Left lung (tissue), 14 donors: ENCODE measurements at places on chromosomes 4 and X. TPM values are rescaled to one million over a fixed set of nuclear protein-coding genes. Genes with fewer than 3 reads are reported as not detected.

DNA sequence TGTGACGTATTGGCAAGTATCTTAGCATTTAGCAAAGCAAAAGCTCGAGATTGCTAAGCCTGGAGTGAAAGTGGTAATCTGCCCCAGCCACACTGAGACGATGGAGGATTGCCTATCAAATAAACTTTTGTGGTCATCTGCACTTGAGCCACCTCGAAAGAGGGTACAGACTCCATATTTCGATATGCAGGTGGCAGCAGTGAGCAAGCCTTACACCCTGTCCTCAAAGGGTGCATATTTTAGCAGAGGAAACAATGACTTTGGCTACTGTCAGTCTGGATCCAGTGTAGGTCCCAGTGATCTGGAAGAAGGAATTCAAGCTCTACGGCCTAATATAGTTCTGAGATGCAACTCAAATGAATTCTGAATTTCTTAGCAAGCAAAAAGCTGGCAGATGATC is 153.9 kb downstream of the ATG4A start:
- DNase-seq = no peak

- no peak for DNase-seq
Measured at GRCh38 chr4:98298022-98298421, 36.8 kb downstream of the RAP1GDS1 start.

DNA sequence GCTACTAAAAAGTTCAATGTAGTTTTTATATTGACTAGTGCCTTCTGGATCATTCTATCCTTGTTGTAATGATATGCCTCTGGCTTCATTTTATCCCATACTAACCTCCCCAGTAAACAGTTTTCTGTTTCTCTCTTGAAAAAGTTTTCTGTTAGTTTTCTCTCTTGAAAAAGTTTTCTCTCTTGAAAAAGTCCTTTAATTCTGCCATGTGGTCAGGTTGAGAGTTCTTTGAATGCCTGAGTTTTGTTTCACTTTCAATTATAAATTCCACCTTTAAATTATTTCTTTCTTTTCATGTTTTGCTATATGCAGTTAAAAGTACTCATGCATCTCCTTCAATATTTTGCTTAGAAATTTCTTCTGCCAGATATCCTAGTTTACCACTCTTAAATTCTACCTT is 1139.6 kb downstream of the STPG2 start:
- no peak for DNase-seq

GRCh38 chr4:119933606-119934005 is 133.0 kb downstream of the MAD2L1 start:
- DNase-seq = no peak

DNA sequence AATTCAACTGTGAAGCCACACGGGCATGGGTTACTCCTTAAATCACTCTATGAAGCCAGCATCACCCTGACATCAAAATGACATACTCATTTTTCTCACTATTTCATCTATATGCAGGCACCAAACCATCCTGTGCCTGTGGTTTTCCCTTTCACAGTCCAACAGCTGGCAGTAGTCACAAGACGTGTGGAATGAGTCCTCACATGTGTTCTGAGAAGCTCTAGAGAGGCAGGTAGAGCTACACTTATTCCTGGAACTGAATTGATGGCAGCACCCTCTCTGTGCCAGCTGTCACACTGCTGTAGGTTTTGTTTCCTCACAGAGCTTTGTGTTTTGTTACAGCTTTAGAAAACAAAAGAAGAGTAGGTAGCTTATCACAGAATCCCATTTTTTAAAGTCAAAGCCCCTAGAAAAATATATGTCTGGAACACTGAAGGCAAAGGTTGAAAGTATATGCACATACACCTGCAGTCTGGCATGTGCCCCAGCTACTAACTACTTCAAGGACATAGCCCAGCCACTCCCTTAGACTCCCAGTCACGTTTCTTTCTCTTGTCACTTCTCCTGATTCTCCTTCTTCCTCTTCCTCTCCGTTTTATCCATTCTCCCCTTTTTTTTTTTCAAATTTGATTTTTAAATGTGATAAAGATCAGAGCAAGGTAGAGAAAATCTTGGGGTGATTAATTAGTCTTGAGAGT is 107.1 kb downstream of the ANXA10 start:
- no peak for DNase-seq

- no peak for DNase-seq
Measured at GRCh38 chr4:78622253-78622979, 70.8 kb downstream of the ANXA3 start.

DNA sequence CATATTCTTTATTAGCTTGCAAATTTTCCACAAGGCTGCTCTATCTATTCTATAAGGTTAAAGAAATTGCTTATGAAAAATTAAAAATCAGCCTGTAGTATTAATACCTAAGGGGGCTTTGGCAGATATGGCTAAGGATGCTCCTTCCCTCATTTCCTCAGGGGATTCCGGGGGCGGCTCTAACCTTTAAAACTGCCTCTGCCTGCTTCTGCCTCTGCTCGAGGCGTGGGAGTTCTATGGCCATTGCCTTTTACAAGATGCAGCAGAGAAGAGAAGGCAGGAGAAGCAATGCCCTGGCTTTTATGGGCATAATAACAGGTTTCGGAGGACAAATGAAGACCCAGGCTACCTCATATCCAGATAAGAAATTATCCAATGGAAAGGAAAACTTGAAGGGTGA is 8.6 kb upstream of the CDKN2AIP start:
- no peak for DNase-seq

- DNase-seq = peak; percentile 66
Measured at GRCh38 chrX:10514891-10515290, 105.5 kb downstream of the MID1 start.

- no peak for DNase-seq
Measured at GRCh38 chr4:103018391-103019307, 856 bp downstream of the SLC9B1 start.

- no peak for DNase-seq
Measured at GRCh38 chr4:140003876-140004548, 150.0 kb downstream of the MAML3 start.

DNA sequence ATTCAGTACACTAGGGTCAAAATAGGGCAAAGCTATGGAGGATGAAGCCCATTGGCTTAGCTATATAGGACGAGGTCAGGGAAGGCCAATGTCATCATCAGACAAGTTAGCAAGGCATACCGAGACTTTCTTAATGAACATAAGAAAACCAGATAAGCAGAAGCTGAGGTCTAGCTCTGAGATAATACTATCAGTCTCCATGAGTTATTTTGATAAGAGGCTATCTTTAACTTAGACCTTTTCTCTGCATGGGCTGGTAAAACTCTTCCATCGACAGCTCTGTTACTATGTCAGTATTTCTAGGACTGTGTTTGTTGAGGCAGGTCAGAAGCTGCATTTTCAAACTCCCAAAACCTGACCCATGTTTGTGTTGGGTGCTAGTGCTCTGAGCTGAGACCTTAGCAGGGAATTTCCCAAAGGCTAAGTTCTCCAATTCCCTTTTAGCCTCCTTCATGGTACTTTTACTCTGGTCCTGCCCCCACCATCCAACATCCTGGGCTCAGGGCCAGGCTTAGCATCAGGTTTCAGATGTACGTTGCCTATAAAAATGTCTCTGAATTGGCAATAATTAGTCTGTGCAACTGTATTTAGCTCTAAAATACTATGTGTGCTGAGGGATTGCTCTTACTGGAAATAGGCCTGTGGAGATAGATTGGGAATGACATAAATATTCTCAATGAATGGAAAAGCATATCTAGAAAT is 29.3 kb upstream of the LRAT start:
- DNase-seq = no peak

GRCh38 chr4:80264352-80264647 is 2.2 kb upstream of the FGF5 start:
- no peak for DNase-seq

DNA sequence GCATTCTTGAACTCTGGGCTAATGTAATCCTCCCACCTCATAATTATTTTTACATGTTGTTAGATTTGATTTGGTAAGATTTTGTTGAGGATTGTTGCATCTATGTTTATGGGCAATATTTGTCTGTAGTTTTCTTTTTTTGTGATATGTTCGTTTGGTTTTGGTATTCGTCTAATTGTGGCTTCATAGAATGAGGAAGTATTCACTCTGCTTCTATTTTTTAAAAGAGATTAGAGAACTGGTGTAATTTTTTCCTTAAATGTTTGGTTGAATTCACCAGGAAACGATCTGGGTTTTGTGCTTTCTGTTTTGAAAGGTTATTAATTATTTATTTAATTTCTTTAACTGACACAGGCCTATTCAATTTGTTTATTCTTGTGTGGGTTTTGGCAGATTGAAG is 161.2 kb upstream of the NUDT6 start:
- DNase-seq = no peak

SPATA18 gene
- polyA plus RNA-seq = 8.9 TPM

TNIP2 gene
- 16.6 TPM for polyA plus RNA-seq

ETDB gene
- not detected for polyA plus RNA-seq

CENPU gene
- polyA plus RNA-seq = 23.2 TPM

PRR32 gene
- polyA plus RNA-seq = not detected

SLC4A4 gene
- 47.0 TPM for polyA plus RNA-seq

CTAG2 gene
- polyA plus RNA-seq = not detected

MAB21L2 gene
- polyA plus RNA-seq = 0.07 TPM
